Forelimb muscle (tissue), 1 donor: ENCODE measurements at places on chromosomes 1 and 21. TPM values are rescaled to one million over a fixed set of nuclear protein-coding genes. Genes with fewer than 3 reads are reported as not detected.

- DNase-seq = no peak
Measured at GRCh38 chr1:173532237-173532636, 55.1 kb downstream of the PRDX6 start.

CD5L gene
- 0.06 TPM for polyA plus RNA-seq

DNA sequence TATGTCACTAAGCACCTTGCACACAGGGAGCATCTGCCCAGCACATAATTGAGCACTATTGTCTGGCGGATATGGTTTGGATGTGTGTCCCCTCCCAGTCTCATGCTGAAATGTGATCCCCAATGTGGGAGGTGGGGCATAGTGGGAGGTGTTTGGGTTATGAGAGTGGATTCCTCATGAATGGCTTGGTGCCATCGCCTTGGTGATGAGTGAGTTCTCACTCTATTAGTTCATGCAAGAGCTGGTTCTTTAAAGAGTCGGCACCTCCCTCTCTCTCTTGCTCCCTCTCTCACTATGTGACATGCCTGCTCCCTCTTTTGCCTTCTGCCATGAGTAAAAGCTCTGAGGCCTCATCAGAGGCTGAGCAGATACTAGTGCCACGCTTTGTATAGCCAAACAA, 9.5 kb downstream of the CTSK start:
- DNase-seq = no peak

GRCh38 chr1:1664941-1665814, 6.4 kb upstream of the CDK11B start:
- DNase-seq = no peak

TMEM82 gene
- polyA plus RNA-seq = not detected

AKT3 gene
- 17.5 TPM for polyA plus RNA-seq

- no peak for DNase-seq
Measured at GRCh38 chr1:235027862-235028250, 100.8 kb downstream of the TOMM20 start.

GRCh38 chr1:1630965-1631781, 800 bp upstream of the MMP23B start:
- no peak for DNase-seq

DNA sequence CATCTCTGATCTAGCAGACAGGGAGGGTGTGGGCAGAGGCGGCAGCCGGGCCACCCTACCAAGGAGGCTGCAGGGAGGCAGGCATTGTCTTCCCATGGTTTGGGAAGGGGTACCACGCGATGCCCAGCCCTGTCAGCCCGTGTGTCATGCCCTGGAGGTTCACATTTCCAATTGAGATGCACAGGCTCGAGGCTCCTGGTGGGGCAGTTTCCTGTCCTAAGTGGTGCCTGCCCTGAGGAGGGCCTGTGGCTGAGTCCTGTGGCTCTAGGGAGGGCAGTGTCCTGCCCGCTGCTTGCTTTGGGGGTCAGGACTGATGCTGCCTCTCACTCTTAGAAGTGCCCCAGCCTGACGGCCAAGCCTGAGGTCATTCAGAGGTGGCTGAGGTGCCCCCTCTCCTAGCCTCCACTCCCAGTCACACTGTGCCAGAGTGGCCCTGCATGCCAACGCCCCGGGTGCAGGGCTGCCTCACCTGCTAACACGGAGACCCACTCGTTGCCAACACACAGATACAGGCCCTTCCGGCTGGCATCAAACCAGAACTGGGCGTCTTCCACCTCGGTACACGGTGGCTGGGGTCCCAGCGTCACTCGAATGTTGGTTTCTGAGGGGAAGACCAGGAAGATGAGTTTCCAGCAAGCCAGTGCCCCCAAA, 11.9 kb downstream of the KRTAP10-1 start:
- no peak for DNase-seq

DNA sequence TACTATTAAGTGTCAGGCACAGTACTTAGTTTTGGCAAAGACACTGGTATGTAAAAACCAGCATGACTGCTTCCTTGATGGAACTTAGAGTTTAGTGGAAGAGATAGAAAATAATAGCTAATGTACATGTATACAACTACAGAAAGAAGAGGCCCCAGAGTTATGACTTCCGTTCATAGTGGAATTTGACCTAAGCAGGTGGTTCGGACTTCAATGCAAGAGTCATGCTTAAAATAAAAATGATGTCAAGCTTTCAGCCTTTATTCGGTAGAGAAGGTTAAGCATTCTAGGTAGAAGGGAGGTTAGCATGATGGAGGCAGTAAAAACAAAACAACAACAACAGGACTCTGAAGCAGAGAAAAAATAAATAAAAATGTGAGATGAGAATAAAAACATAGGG, 165.9 kb downstream of the KCNT2 start:
- no peak for DNase-seq

GRCh38 chr1:204338360-204338759, 21.4 kb downstream of the PLEKHA6 start:
- no peak for DNase-seq

- DNase-seq = no peak
Measured at GRCh38 chr1:41618871-41619270, 134.4 kb upstream of the EDN2 start.

DNA sequence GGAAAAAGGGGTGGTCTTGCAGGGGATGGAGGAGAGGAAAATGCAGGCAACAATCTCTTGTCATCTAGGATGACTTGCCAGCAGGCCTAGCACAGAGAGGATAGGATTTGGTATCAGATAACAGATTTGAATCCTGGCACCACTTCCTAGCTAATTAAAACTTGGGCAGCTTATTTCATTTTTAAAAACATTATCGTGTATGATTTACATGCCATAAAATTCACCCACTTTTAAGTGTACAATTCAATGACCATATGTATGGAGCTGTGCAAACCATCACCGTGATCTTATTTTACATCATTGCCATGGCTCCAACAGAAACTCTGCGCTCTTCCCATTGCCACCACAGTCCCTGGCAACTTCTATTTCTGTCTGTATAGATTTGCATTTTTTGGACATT, 6.9 kb downstream of the PYCR2 start:
- no peak for DNase-seq

DNA sequence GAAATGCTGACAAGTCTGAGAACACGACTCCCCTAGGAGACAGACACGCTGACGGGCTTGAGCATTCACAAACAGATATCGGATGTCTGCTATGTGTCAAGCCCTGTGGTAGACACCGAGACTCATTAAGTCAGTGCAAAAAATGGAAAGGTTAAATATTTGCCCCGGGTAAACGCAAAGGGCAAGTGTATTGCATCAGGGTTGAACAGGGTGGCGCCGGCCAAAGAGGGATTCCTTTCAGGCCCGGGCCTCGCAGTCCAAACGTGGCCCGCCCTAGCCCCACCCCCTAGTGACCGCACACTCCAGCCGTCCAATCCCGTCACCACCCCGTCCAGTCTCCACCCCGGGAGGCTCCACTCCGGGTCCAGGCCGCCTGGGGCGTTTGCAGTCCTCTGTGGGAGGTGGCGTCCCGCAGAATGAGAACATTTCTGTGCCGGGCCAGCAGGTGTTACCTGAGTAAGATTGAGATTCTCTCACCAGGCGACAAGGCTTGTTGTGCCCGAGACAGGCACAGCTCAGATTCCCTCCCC, 16.3 kb upstream of the TMEM9 start:
- DNase-seq = peak; percentile 70

GRCh38 chr1:67573311-67573872, 111.6 kb upstream of the GADD45A start:
- no peak for DNase-seq

DNA sequence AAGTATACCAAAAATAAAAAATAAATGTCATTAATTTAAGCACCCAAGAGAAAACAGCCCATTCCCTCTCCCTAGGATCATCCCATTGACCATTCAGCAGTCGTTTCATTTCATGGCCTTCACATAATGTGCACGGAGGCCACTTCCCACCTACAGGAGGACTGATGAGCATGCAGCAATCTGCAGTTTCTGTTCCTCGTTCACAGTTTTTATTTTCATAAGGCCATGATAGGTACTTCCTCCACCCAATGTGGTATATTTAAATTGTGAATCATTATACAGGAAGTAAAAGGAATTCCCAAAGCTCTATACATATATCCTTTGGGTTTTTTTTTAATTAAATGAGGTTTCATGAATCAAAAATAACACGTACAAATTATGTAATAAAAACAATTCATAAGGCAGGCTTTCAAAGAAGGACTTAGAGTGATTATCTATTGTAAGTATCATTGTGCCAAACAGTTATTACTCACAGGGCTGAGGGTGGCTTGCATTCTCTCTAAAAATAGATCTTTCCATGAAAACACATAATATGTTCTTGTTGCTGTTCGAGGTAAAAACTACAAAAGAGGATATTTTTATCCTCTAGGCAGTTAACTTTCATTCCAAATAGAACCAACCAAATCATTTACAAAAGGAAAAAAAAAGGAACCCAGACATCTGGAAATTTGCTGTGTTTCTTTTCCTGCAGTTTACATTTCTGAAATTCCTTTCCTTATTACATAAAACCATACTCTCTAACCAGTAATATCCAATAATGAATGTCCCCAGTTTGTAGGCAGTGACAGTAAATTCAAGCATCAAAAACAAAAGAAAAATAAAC, 27.5 kb upstream of the SLC44A3 start:
- no peak for DNase-seq

C1orf105 gene
- polyA plus RNA-seq = 142 TPM

TMEM52 gene
- 91.6 TPM for polyA plus RNA-seq

GRCh38 chr1:152189657-152190442, 30.8 kb upstream of the RPTN start:
- no peak for DNase-seq

GRCh38 chr1:221274373-221274772, 395.1 kb downstream of the HLX start:
- DNase-seq = no peak
